ENCODE measurements at places on chromosomes 7 and 10. TPM values are rescaled to one million over a fixed set of nuclear protein-coding genes. Genes with fewer than 3 reads are reported as not detected.

- H3K36me3 ChIP-seq: no peaks in the 10 kb centered on the region
- H3K27ac ChIP-seq: peak overlapping the region; percentile 43
- H3K4me1 ChIP-seq: peaks cover 10% of the 10 kb centered on the region
- no peak overlapping the region for H3K4me3 ChIP-seq
- DNase-seq: peak; percentile 29
- no peaks in the 10 kb centered on the region for H3K27me3 ChIP-seq
These were observed 38.6 kb downstream of the TRIL start for GRCh38 chr7:28919510-28919909.

GRCh38 chr7:138081868-138082267, 5.6 kb downstream of the AKR1D1 start:
- H3K27me3 ChIP-seq: no peaks in the 10 kb centered on the region
- no peaks in the 10 kb centered on the region for H3K36me3 ChIP-seq
- no peak overlapping the region for H3K4me3 ChIP-seq
- H3K27ac ChIP-seq: no peak overlapping the region
- DNase-seq: no peak

GRCh38 chr7:54252256-54253035, 289.7 kb upstream of the VSTM2A start:
- no peaks in the 10 kb centered on the region for H3K4me1 ChIP-seq
- H3K4me3 ChIP-seq: no peak overlapping the region
- H3K36me3 ChIP-seq: no peaks in the 10 kb centered on the region
- H3K27ac ChIP-seq: no peak overlapping the region
- no peaks in the 10 kb centered on the region for H3K27me3 ChIP-seq

DNA sequence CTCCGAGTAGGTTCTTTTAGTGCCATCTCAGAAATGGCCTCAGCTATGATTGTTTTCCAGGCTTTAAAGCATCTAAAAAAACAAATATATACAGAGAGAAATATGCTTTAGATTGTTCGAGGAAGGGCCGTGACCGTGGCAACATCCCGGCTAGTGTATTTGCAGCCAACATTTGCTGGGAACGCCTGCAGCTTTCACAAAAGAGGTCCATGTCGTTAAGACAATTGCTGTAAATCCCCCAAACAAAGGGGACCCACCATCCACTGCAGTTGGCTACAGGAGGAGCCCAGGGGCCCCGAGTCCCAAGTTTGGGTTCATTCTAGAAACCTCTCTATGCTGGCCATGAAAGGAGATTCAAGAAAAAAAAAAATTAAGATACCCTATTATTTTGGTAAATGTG, 152.8 kb upstream of the TCF7L2 start:
- H3K4me1 ChIP-seq: no peaks in the 10 kb centered on the region
- no peak overlapping the region for H3K27ac ChIP-seq
- H3K27me3 ChIP-seq: no peaks in the 10 kb centered on the region
- no peak for DNase-seq
- no peaks in the 10 kb centered on the region for H3K36me3 ChIP-seq
- H3K4me3 ChIP-seq: no peak overlapping the region

- DNase-seq: peak; percentile 39
- no peak overlapping the region for H3K4me3 ChIP-seq
- H3K4me1 ChIP-seq: no peaks in the 10 kb centered on the region
- H3K36me3 ChIP-seq: no peaks in the 10 kb centered on the region
- no peaks in the 10 kb centered on the region for H3K27me3 ChIP-seq
These were observed 6.2 kb upstream of the RRP12 start for GRCh38 chr10:97407211-97407951.

DNA sequence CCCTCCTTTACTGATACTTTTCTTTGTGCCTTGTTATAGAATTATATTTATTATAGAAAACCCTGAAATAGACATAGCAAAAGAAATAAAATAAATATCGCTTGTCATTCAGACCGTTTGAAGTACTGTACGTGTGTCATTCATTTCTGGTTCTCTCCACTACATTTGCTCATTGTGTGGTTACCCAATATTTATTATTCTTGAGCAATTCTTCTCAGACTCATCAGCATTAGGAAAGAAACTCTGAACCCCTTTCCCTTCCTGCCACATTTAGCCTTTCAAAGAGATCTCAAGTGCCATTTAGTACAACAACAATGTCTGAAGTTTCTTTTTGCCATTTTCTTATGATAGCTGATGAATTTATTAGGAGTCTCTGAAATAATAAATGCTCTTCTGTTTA, 154.1 kb downstream of the KIAA1217 start:
- H3K4me1 ChIP-seq: no peaks in the 10 kb centered on the region
- H3K27ac ChIP-seq: no peak overlapping the region
- H3K36me3 ChIP-seq: no peaks in the 10 kb centered on the region
- H3K27me3 ChIP-seq: no peaks in the 10 kb centered on the region
- DNase-seq: no peak

DNA sequence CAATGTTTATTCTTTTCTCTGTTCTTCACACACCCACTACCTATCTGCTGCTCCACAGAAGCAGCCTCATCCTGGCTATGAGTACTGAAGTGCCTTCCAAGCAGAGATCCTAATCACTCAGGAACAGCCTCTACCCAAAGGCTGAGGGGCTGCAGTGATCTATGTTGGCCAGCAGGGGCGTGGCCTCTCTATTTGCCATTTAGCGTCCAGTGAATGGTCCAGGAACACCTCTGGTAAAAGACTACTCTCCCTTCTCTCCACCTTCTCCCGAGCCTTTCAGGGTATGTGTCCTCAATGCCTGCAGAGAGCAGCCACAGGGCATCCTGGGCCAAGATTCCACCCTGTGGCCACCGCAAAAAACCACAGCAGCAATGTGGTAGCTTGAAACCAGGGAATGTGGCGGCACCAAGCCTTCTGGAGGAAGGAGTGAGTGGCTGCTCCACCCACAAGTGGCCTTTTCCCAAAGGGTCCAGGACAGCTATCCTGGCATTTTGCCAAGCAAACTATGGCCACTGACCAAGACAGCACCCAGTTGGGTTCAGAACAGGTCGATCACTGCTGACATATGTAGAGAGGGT, 70.9 kb downstream of the SYPL1 start:
- peak overlapping the region; percentile 72 for H3K27ac ChIP-seq
- DNase-seq: no peak

DNA sequence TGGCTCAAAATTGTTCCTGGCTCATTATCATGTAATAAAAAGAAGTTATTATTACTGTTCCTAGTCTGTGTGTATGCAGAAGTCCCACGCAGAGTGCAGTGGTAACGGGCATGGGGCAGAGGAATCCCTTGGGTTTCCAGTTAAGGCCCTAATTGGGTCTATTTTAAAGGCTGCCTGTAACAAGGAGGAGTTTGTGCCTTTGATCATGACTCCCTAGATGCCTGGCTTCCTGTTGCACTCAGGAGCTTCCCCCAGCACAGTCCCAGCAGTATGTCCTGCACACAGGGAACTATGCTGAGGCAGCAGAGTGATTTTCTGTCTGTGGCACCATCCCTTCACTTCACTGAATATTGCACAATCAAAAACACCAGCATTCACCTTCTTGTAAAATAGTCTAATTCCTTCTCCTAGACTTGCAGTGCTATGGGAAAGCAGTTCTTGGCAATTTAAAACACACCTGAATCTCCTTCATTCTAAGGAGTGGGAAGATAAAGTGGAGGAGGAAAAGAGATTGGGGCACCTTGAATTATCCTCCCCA, 22.9 kb downstream of the SORCS1 start:
- no peak overlapping the region for H3K4me3 ChIP-seq
- no peak for DNase-seq
- no peaks in the 10 kb centered on the region for H3K27me3 ChIP-seq
- H3K27ac ChIP-seq: no peak overlapping the region
- H3K36me3 ChIP-seq: no peaks in the 10 kb centered on the region

DNA sequence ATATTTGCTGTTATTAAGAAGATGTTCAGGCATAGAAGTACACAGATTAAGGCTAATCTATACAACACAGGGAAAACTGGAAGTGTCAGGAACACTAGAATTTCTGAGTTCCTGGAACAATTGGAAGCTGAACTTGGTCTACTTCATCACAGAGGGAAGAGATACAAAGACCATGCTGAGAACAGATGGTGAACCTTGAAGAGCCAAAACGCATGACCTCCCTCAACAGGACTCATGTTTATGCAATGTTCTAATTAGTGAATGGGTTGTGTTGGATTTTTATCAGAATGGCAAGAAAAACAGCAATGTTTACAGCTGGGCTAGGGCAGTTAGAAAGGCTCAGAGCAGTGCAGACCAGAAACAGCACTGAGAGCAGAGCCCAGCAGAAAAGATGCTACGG, 94.9 kb downstream of the SFMBT2 start:
- DNase-seq: no peak
- H3K4me3 ChIP-seq: no peak overlapping the region
- no peaks in the 10 kb centered on the region for H3K36me3 ChIP-seq
- no peaks in the 10 kb centered on the region for H3K27me3 ChIP-seq
- no peak overlapping the region for H3K27ac ChIP-seq

DNA sequence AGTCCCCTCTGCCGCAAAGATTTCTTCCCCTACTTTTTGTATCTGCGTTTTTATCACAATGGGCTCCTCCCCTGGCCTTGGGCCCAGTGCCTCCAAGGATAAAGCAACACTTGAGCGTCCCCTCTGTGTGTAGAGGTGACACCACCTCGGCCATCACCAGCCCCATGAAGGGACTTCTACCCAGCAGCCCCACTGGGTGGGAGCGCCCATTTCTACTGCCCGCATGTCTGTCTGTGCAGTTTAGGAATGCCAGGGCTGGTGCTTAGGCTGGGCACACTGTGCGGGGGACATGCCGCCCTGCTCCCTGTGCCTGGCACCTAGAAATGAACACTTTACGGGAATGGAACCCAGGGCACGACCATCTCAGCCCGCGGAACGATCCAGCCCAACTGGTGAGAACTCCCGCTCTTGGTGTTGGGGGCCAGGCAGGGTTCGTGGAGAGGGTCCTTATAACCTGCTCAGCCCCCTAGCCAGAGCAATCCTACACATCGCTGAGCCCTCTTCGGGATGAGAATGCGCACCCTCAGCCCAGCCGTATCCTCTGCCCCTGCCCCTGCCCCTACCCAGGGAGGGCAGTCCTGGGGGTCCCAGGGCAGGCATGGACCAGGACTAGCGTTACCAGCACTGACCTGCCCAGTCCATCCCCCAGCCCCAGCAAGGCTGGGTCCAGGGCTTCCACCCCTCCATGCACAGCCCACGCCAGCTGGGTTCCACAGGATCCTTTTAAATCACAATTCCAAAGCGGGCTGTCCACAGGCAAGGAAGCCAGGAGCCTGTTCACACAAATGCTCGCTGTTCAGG, 12.8 kb downstream of the CRYGN start:
- no peak overlapping the region for H3K4me3 ChIP-seq
- DNase-seq: no peak
- H3K36me3 ChIP-seq: no peaks in the 10 kb centered on the region
- H3K27me3 ChIP-seq: no peaks in the 10 kb centered on the region
- peak overlapping the region; percentile 87 for H3K27ac ChIP-seq

- H3K4me1 ChIP-seq: no peaks in the 10 kb centered on the region
- no peaks in the 10 kb centered on the region for H3K27me3 ChIP-seq
- H3K4me3 ChIP-seq: no peak overlapping the region
- H3K27ac ChIP-seq: no peak overlapping the region
These were observed 29.0 kb downstream of the UPP1 start for GRCh38 chr7:48118041-48118440.

GRCh38 chr10:11113156-11113555, 95.5 kb downstream of the CELF2 start:
- H3K27me3 ChIP-seq: no peaks in the 10 kb centered on the region
- no peaks in the 10 kb centered on the region for H3K4me1 ChIP-seq
- DNase-seq: no peak
- no peaks in the 10 kb centered on the region for H3K36me3 ChIP-seq

DNA sequence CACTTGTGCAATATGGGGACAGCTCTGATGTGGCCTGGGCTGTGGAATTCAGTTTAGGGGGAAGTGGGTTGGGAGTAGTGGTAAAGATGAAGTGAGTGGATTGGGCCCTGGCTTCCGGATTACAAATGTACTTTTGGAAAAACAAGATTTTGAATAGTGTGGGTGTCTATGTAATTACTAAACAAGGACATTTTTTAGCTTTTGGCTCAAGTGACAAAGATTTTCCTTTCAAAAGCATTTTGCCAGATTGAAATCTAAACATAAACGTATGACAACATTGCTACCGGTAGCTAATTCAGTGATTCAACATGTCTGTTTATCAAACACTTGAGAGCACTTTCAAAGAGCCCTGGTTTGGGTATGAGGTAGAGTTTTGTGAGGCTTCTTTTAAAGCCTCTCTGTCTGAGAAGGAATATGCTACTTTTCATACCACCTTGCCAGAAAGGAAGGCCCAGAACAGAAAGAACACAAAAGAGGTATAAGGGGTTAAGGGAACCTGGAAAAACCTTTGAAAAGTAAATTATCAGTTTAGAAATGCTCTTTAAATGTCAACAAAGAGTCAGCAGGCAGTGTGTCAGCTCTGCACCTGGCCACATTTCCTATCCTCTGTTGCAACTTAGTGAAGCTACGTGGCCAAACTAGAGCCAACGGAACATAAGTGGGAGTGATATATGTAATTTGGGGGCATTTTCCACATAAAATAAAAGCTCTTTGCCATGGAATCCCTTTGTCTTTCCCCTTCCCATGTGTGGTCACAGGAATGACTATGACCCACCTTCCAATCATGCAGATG, 516.1 kb downstream of the NRG3 start:
- H3K4me3 ChIP-seq: no peak overlapping the region
- no peak overlapping the region for H3K27ac ChIP-seq
- H3K36me3 ChIP-seq: no peaks in the 10 kb centered on the region
- no peaks in the 10 kb centered on the region for H3K4me1 ChIP-seq
- DNase-seq: no peak
- no peaks in the 10 kb centered on the region for H3K27me3 ChIP-seq

GRCh38 chr10:33533612-33534011, 199.1 kb upstream of the NRP1 start:
- H3K4me3 ChIP-seq: no peak overlapping the region
- no peaks in the 10 kb centered on the region for H3K4me1 ChIP-seq
- H3K27me3 ChIP-seq: no peaks in the 10 kb centered on the region
- no peaks in the 10 kb centered on the region for H3K36me3 ChIP-seq
- H3K27ac ChIP-seq: no peak overlapping the region

DNA sequence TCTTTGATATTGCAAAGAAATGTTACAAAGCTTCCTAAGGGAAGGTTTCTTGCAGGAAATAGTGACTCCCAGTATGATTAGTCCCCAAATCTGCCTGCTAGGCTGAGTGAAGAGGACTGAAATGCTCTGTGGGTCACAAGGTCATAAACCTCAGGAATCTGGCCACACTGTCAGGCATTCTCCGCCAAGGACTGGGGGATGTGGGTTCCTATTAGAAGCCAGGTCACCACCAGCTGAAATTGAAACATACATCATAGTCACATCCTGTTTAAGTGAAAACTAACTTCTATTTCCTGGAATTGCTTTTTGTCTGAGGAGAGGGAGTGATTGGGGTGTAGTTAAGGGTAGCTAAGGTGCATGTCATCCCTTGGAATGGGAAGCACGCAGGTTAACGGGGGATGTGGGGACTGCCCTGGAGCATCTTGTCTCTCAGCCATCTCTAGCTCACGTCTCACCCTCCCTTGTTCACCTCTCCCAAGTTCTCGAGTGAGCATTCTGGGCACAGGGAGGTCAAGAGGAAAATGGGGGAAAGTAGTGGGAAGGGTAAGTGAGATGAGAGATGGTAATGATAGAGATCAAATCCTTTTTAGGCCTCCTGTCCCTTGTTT, 12.0 kb upstream of the GSAP start:
- no peaks in the 10 kb centered on the region for H3K27me3 ChIP-seq
- no peak for DNase-seq
- no peak overlapping the region for H3K27ac ChIP-seq
- H3K4me1 ChIP-seq: no peaks in the 10 kb centered on the region
- H3K4me3 ChIP-seq: no peak overlapping the region

The ZNF804B gene
- total RNA-seq: not detected

The PRPS1L1 gene
- not detected for total RNA-seq

The AOAH gene
- total RNA-seq: 5.5 TPM

The TRIM73 gene
- 2.4 TPM for total RNA-seq

The EN2 gene
- total RNA-seq: not detected

The FFAR4 gene
- not detected for total RNA-seq

The ZNF425 gene
- 0.77 TPM for total RNA-seq

The NRCAM gene
- total RNA-seq: 0.77 TPM

The AGR2 gene
- total RNA-seq: 16.7 TPM

The LIPA gene
- total RNA-seq: 63.1 TPM

The CTAGE4 gene
- total RNA-seq: not detected

The SLC39A12 gene
- not detected for total RNA-seq
